Calu3 (cell line): ENCODE measurements at places on chromosomes 13 and 19. TPM values are rescaled to one million over a fixed set of nuclear protein-coding genes. Genes with fewer than 3 reads are reported as not detected.

Gene KLK14
- 0.34 and 0.38 TPM in 2 replicates for total RNA-seq

Gene RETN
- total RNA-seq = not detected in 2 replicates

Gene FUT3
- total RNA-seq = 15.6 and 18.6 TPM in 2 replicates

Gene CRB3
- total RNA-seq = 45.6 and 47.6 TPM in 2 replicates

Gene S1PR4
- 0.37 TPM in 1 of 2 replicates, not detected in the other for total RNA-seq

Gene XPO4
- total RNA-seq = 13.6 and 15.9 TPM in 2 replicates

Gene ATP4A
- total RNA-seq = not detected in 2 replicates

Gene FGF21
- total RNA-seq = not detected in 2 replicates

Gene DAND5
- total RNA-seq = 0.21 and 0.47 TPM in 2 replicates

Gene ZNF442
- 1.3 and 1.4 TPM in 2 replicates for total RNA-seq

Gene HIPK4
- 0.14 TPM in 1 of 2 replicates, not detected in the other for total RNA-seq

Gene ZSCAN1
- total RNA-seq = not detected in 2 replicates

Gene FPR1
- not detected in 2 replicates for total RNA-seq

Gene AP1M2
- total RNA-seq = 73.7 and 77.9 TPM in 2 replicates

Gene ZNF134
- 11.4 and 13.2 TPM in 2 replicates for total RNA-seq

Gene SPC24
- 31.8 and 36.4 TPM in 2 replicates for total RNA-seq

Gene GJB2
- total RNA-seq = 3.9 and 4.6 TPM in 2 replicates

Gene SIX5
- total RNA-seq = 12.9 and 15.0 TPM in 2 replicates

Gene CILP2
- 1.3 and 1.7 TPM in 2 replicates for total RNA-seq

Gene ATF5
- total RNA-seq = 30.7 and 40.6 TPM in 2 replicates

Gene HSPB6
- total RNA-seq = 0.71 and 0.93 TPM in 2 replicates

Gene PSG2
- not detected in 2 replicates for total RNA-seq

Gene VSTM1
- not detected in 2 replicates for total RNA-seq

Gene LYPD5
- 5.0 and 6.4 TPM in 2 replicates for total RNA-seq

Gene TNFSF13B
- total RNA-seq = 0.97 and 1.8 TPM in 2 replicates

Gene CGB2
- total RNA-seq = 0.52 TPM in 1 of 2 replicates, not detected in the other

Gene FFAR2
- total RNA-seq = not detected in 2 replicates

Gene MBD3L2
- not detected in 2 replicates for total RNA-seq

Gene EXOC3L2
- total RNA-seq = not detected in 2 replicates
